ENCODE measurements at places on chromosomes 3 and 15. TPM values are rescaled to one million over a fixed set of nuclear protein-coding genes. Genes with fewer than 3 reads are reported as not detected.

Gene GNAT1
- not detected for polyA plus RNA-seq

DNA sequence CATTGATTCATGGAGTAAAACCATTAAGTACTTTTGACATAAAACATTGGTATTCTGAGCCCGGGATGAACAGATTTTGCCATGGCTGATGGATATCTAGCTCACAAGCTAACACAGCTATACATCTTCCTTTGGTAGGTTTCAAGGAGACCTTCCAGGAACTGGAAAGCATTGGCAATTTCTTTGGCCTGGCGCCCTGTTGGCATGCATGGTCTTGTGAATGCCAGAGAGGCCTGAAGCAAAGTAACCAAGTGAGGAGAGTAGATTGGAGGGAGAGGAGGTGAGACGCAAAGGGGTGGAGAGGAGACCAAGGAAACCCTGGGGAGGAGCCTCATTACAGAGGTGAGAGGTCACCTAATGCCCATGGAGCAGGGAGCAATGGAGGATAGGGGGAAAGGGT, 67.2 kb downstream of the SQOR start:
- no peak for DNase-seq

GRCh38 chr3:170773682-170774425, 96.1 kb downstream of the RPL22L1 start:
- DNase-seq: no peak

- no peak for DNase-seq
Measured at GRCh38 chr3:8450618-8451017, 51.0 kb upstream of the LMCD1 start.

Gene MUC4
- polyA plus RNA-seq: 0.42 TPM

- DNase-seq: no peak
Measured at GRCh38 chr3:129470861-129471260, 30.8 kb downstream of the IFT122 start.

- no peak for DNase-seq
Measured at GRCh38 chr3:14834807-14835466, 16.2 kb downstream of the FGD5 start.

Gene GABRA5
- 0.44 TPM for polyA plus RNA-seq

DNA sequence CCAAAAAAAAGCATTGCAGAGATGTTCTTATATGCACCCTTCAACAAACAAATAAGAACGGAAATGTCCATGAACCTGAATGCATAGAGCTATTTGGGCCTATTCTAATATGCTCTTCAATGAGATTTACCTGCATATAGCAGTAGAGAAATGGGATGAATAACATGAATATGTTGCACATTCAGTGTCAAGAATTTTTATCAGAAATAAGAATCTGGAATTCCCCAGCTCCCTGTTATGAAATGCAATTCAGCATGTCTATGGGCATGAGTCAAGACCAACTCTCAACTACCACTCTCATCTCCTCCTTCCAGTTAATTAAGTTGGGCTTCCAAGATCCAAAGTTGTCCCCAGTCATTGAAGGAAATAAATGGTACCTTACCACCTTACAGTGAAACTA, 133.7 kb upstream of the ALCAM start:
- DNase-seq: no peak

GRCh38 chr3:40162616-40163015, 146.9 kb upstream of the EIF1B start:
- DNase-seq: no peak

- no peak for DNase-seq
Measured at GRCh38 chr15:51315726-51316125, 22.7 kb downstream of the CYP19A1 start.
